ENCODE measurements at places on chromosomes 2 and 18. TPM values are rescaled to one million over a fixed set of nuclear protein-coding genes. Genes with fewer than 3 reads are reported as not detected.

The UGT1A1 gene
- total RNA-seq, result 21.8 TPM

The UGT1A8 gene
- 4.4 TPM for total RNA-seq

The TEX51 gene
- not detected for total RNA-seq

The SOWAHC gene
- 19.6 TPM for total RNA-seq

The ZEB2 gene
- 92.4 TPM for total RNA-seq

The CXCR2 gene
- total RNA-seq, result 7.7 TPM

The PDE1A gene
- total RNA-seq, result 9.7 TPM

GRCh38 chr2:2010251-2010650 is 265.9 kb upstream of the PXDN start:
- DNase-seq, result no peak

DNA sequence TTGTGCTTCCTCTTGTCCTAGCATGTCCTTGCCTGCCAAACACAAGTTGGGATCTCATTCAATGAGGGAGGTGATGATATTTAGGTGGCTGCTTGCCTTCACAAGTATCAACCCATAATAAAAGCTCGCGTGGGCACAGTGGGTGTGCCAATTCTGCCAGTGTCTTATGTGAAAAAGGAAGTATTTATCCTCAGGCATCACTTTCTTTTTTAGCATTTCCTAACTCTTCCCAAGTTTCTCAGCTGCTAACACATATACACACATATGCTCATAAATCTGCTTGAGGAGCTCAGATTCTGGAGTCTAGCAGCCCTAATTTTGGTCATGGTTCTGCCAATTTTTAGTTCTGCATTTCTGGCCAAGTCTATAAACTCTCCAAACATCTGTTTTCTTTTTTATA is 319.5 kb upstream of the HNMT start:
- no peak for DNase-seq

DNA sequence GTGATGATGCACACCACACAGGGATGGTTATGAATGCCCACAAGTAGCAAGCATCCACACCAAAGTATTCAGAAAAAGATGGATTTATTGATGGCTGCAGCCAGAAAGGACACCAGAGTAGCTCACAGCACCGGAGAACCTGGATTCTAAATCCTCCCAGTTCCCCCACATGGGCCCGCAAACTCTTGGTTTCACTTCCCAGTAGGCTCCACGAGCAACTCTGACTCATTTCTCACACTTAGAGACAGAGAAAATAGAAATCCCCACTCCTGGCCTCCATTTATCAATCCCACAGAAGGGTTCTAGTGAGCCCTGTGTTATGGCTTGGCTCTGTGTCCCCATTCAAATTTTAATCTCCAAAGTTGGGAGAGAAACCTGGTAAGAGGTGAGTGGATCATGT is 426.7 kb upstream of the MYT1L start:
- no peak for DNase-seq

- DNase-seq, result no peak
Measured at GRCh38 chr2:95104606-95105005, 17.0 kb downstream of the MRPS5 start.

GRCh38 chr2:192669505-192670091 is 474.9 kb upstream of the TMEFF2 start:
- DNase-seq, result no peak

GRCh38 chr2:37683921-37684780 is 12.7 kb upstream of the CDC42EP3 start:
- no peak for DNase-seq

GRCh38 chr2:36561237-36561944 is 36.6 kb downstream of the FEZ2 start:
- no peak for DNase-seq

DNA sequence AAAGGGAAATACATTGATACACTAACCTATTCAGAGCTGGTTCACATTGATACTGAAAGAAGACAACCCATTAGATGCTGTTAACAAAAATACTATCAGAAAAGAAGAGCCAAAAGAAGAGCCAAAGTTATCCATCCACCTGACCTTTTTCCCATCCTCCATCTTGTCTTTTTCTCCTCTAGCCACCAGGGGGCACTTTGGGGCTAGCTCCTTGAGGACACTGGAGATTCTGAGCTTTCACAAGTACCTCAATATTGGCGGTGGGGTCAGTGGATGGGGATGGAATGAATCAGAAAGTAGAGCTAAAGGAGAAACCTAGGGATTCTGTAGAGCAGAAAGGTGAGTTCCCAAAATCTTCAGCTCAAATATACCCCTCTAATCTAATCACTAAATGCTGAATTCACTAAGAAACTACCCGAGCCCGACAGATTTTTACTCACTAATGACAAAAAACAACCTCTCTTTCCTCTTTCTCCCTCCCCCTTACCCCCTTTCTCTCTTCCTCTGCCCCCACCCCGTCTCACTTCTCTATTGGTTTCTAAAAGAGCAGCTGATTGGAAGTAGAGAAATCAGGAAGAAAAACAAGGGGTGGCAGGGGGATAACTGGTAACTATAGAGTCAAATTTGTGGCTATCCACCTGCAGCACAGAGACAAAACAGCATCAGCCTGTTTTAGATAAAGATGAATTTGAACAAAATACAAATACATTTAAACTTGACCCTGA is 203.3 kb downstream of the TCF4 start:
- no peak for DNase-seq

DNA sequence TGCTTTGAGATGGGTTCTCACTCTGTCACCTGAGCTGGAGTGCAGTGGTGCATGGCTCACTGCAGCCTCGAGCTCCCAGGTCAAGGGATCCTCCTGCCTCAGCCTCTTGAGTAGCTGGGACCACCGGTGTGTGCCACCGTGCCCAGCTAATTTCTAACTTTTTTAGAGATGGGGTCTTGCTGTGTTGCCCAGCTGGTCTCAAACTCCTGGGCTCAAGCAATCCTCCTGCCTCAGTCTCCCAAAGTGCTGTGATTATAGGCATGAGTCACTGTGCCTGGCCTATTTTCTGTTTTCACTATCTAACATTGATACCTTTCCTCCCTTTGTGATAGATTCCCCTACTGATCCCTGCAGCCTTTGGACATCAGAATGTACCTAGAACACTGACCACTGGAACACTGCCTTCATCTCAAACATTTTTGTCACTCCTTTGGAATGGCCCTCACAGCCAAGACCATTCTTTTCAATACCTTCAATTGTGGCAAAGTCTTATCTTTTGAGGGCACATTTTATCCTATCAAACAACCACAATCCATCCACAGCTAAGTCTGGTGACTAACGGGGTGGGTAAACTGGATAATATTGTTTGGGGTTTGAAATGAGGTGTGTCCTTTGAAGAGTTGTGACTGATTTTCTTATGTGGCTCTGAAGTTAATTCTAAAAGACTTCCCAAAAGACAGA is 43.7 kb downstream of the EPAS1 start:
- no peak for DNase-seq

DNA sequence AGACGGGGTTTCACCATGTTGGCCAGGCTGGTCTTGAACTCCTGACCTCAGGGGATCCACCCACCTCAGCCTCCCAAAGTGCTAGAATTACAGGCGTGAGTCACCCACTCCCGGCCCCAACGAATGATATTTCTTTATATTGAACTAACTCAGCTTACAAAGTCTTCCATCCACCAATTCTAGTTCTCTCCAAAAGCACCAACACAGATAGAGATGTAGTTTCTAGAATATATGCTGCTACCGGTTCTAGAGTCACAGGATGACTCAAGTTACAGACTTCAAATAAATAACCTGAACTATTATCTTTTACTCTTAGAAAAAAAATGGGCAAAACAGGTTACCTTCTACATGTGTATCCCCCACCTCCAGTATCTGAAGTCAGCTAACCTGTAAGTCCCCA is 9.2 kb downstream of the ACAA2 start:
- DNase-seq, result no peak

- DNase-seq, result no peak
Measured at GRCh38 chr2:7116511-7116910, 199.3 kb downstream of the RNF144A start.

- DNase-seq, result no peak
Measured at GRCh38 chr2:66082581-66082980, 352.3 kb upstream of the MEIS1 start.

DNA sequence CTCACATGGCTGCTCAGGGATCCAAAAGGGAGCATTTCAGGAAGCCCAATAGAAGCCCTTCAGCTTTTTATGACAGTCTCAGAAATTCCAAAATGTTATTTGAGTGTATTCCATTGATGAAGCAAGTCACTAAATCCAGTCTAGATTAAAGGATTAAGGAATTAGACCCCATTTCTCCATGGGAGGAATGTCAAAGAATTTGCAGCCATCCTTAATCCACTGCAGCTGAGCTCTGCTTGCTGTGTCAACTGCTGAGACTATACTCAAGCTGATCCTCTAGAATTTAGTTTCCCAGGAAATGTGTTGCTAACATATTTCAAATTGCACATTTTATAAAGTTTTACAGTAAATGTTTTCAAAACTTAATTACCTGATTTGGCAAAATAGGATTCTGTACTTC is 28.4 kb upstream of the C2orf69 start:
- no peak for DNase-seq

- DNase-seq, result peak; percentile 36
Measured at GRCh38 chr18:78765637-78766281, 213.9 kb upstream of the SALL3 start.

DNA sequence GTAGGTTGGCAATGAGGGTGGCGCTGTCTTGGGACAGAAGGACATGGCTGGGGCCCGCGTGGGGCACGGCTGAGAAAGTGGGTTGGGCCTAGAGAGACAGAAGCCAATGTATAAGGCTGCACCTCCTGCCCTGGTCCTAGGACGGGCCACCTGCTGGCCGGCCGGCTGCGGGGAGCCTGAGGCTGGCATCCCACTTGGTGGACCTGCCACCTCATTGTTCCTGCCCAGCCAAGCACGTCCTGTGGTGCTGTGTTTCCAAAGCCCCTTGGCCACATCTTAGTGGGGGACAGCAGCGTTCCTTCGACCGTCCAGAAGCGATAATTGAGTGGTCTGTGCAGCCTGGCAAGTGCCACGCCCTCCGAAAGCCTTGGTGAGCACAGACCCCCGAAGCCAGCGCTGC is 223.9 kb downstream of the LDLRAD4 start:
- DNase-seq, result no peak

DNA sequence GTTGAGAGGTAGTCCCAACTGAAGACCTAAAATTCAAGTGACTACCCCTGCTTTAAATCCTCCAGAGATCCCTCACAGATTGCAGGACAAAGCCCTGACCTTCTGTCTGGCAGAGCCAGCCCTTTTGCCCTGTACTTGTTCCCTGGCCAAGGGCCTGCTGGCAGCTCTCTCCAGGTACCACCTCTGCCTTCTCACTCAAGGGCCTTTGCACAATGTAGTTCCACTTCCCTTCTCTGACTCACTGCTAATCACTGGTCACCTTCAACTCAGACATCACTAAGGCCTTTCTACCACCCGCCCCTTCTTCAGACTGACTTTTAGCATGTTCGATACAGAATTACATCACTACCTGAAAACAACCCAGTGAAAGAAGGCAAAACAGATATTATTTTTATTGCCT is 411.0 kb downstream of the TMEM182 start:
- DNase-seq, result no peak

DNA sequence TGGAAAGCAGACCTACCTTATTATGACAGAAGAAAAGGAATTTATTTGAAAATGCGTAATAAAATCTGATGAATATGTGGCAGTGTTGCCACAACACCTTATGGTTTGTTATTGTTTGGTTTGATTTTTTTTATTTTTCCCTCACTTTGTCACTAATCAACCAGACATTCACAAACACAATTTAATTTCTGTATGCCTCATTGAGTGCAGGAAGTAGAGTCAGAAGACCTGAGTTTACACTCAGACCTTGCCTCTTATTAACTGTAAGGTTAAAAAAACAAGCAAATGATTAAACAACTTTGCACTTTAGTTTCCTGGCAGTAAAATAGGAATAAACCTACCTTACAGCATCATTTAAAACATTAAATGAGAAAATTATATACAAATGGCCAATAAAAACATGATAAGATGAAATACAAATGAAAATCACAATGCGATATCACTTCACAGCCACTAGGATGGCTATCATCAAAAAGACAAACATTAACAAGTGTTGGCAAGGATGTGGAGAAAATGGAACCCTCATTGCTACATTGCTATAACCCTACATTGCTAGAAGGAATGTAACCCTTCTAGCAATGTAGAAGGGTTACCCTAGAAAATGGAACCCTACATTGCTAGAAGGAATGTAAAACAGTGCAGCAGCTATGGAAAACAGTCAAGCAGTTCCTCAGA is 3.3 kb downstream of the SESTD1 start:
- no peak for DNase-seq

All from ureter (tissue), 1 donor.